ENCODE measurements at places on chromosomes 2 and 18.

GRCh38 chr18:3356614-3357013 is 93.4 kb upstream of the TGIF1 start:
- no peak overlapping the region for H3K4me3 ChIP-seq
- H3K36me3 ChIP-seq = no peaks in the 10 kb centered on the region
- no peak for DNase-seq
- H3K27me3 ChIP-seq = no peaks in the 10 kb centered on the region
- H3K27ac ChIP-seq = no peak overlapping the region

GRCh38 chr18:36321658-36322407 is 24.3 kb downstream of the FHOD3 start:
- no peaks in the 10 kb centered on the region for H3K4me1 ChIP-seq
- DNase-seq = no peak
- H3K4me3 ChIP-seq = no peak overlapping the region
- H3K36me3 ChIP-seq = no peaks in the 10 kb centered on the region
- H3K27ac ChIP-seq = no peak overlapping the region
- no peaks in the 10 kb centered on the region for H3K27me3 ChIP-seq

- DNase-seq = no peak
- no peak overlapping the region for H3K4me3 ChIP-seq
- no peak overlapping the region for H3K27ac ChIP-seq
- H3K36me3 ChIP-seq = no peaks in the 10 kb centered on the region
These were observed 690.9 kb upstream of the TMEFF2 start for GRCh38 chr2:192885569-192886160.

- H3K27ac ChIP-seq = no peak overlapping the region
- peaks cover 4% of the 10 kb centered on the region for H3K27me3 ChIP-seq
- no peaks in the 10 kb centered on the region for H3K36me3 ChIP-seq
- DNase-seq = peak; percentile 11
- H3K4me3 ChIP-seq = no peak overlapping the region
These were observed 4.1 kb upstream of the NEURL3 start for GRCh38 chr2:96509114-96509846.

- peak overlapping the region; percentile 7 for H3K27ac ChIP-seq
- H3K27me3 ChIP-seq = no peaks in the 10 kb centered on the region
- H3K36me3 ChIP-seq = no peaks in the 10 kb centered on the region
- no peak for DNase-seq
- peaks cover 32% of the 10 kb centered on the region for H3K4me1 ChIP-seq
These were observed 11.0 kb upstream of the DUSP2 start for GRCh38 chr2:96156011-96156820.

DNA sequence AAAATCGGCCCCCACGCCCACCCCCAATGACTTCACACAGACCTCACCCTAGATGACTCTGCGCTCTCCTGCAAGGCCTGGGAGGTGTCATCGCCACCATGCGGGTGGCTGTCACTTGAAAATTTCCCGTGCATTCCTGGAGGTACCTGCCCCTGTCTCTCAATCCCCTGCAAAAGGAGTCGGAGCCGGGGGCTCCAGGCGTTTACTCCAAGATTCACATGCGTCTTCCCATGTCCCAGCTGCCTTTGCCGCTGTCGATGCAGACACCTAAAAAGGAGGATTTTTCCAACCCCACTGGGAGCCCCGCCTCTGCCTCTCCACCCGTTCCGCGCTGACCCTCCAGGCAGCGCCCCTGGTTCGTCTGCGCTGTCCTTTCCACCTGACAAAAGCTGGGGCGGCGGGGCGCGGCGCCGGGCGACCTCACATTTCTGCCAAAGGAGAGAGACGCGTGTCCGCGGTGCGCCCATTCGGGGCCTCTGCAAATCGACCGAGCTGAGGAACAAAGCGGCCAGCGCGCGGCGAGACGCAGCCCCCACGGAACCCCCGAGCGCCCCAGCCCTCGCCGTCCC is 667 bp downstream of the REEP1 start:
- H3K27me3 ChIP-seq = peaks cover 35% of the 10 kb centered on the region
- no peak for DNase-seq
- no peak overlapping the region for H3K27ac ChIP-seq
- H3K4me1 ChIP-seq = peaks cover 5% of the 10 kb centered on the region

DNA sequence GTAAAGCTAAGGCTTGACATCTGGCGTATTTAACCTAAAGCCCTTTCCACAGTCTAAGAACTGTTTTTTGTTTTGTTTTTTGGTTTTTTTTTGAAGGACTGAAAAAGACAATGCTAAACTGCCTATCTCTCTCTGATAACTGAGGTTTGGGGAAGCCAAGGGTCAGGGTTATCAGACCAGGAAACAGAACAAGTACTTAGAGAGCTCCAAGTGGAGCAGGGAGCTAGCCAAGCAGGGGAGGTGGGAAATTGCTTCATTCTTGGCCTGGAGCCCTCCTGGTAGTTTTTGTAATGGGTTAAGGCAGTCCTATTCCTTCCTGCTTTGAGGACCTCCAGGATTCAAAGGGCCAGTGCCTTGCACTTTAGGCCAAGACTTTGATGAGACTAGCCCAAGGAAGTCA is 154.3 kb upstream of the LTBP1 start:
- no peak overlapping the region for H3K27ac ChIP-seq
- H3K36me3 ChIP-seq = peaks cover 11% of the 10 kb centered on the region
- DNase-seq = no peak
- no peak overlapping the region for H3K4me3 ChIP-seq

GRCh38 chr18:76376668-76377358 is 118.2 kb downstream of the ZNF516 start:
- no peak for DNase-seq
- no peak overlapping the region for H3K4me3 ChIP-seq
- H3K27ac ChIP-seq = no peak overlapping the region
- peaks cover 17% of the 10 kb centered on the region for H3K4me1 ChIP-seq
- no peaks in the 10 kb centered on the region for H3K36me3 ChIP-seq

DNA sequence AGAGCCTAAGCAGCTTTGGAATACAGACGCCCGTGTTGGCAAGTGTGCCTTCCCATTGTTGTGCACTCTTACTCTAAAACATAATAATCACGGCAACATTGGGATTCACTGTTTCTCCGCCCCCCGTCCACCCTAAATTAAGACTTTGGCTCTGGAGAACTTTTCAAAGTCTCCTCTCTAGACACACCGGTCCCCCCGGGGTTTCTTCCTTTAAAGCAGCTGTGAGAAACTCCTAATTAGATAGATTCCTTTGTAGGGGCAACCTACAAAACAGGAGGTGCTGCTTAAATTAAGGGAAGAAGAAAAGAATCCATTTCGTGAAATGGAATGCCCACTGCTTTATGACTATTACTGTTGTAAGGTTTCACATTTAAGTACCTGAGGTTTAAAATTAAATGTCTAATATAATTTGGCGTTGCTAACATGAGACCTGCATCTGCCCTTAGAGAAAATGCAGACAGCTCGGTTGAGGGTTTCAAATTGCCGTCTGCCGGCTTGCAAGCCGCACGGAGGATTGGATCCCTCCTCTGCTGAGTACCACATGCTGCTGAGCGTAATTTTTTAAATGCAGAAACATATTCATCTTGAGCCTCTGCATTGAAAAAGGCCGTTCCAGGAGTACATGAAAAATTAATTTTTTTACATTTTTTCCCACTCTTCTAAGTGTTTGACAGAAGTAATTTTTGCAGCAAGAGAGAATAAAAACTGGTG is 233.3 kb downstream of the GBX2 start:
- H3K4me1 ChIP-seq = no peaks in the 10 kb centered on the region
- no peaks in the 10 kb centered on the region for H3K36me3 ChIP-seq
- no peaks in the 10 kb centered on the region for H3K27me3 ChIP-seq
- no peak overlapping the region for H3K27ac ChIP-seq
- no peak overlapping the region for H3K4me3 ChIP-seq
- DNase-seq = no peak

GRCh38 chr2:135875491-135876065 is 665 bp downstream of the MCM6 start:
- peaks cover 4% of the 10 kb centered on the region for H3K36me3 ChIP-seq
- H3K27me3 ChIP-seq = no peaks in the 10 kb centered on the region
- DNase-seq = peak; percentile 39
- peak overlapping the region; percentile 83 for H3K4me3 ChIP-seq

GRCh38 chr2:233111427-233111826 is 51.3 kb downstream of the INPP5D start:
- H3K4me3 ChIP-seq = no peak overlapping the region
- H3K27ac ChIP-seq = no peak overlapping the region
- no peaks in the 10 kb centered on the region for H3K27me3 ChIP-seq
- peaks cover 31% of the 10 kb centered on the region for H3K4me1 ChIP-seq
- peaks cover 10% of the 10 kb centered on the region for H3K36me3 ChIP-seq

DNA sequence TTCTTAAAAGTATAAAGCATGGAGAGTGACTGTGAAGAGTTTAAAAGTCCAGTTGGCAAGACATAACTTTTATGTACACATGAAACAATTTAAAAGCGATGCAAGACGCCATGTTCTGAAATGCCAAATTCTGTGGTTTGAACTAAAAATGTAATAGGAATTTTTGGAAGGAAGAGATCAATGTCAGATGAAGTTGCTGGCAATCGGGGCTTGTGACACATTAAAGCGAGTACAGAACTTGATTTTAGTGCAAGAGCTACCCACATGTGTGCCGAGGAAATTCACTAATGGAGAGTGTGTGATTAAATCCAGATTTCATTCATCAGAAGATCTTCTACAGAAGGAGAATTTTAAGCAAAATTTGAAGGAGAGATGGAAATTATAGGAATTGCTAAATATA is 220.2 kb upstream of the CCDC68 start:
- no peaks in the 10 kb centered on the region for H3K27me3 ChIP-seq
- no peaks in the 10 kb centered on the region for H3K36me3 ChIP-seq
- no peak for DNase-seq
- H3K4me3 ChIP-seq = no peak overlapping the region

Measured in effector memory CD4-positive, alpha-beta T cell (primary cell).